Stimulated activated CD4-positive, alpha-beta T cell treated with anti-CD3 and anti-CD28 coated beads, Interleukin-4, amount 100 ng/mL, for 1 hour (primary cell): ENCODE measurements at places on chromosomes 5 and 9.

DNA sequence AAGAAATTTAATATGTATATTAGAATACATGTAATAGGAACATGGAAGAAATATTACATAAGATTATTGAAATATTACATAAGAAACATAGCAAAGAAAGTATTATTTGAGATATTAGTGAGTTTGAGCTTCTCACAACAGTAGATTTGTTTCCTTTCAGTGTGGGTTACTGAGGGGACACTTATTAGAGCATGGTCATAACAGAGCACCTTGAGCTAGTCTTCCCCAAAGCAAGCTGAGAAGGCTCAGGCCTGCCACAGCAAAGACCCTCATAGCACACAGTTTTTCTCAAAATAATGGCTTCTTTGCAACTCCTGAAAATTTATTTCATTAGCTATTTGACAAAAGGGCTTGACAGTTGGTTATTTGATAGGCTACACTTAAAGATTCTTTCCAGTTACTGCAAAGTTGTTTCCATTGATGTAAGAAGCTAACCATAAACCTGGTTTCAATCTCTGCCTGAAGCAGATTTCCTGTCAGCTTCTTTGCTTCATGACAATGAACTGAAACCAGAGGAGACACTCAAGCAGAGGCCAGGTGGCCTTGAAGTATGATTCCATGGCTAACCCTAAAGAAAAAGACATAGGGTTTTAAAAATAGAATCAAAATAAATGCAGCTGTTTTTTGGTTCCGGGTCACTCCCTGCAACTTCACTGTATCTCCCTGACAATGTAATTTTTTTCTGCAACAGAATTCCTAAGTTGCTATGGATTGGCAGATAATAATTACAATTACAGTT lies 68.6 kb downstream of the ERMP1 start:
- no peak for DNase-seq

DNA sequence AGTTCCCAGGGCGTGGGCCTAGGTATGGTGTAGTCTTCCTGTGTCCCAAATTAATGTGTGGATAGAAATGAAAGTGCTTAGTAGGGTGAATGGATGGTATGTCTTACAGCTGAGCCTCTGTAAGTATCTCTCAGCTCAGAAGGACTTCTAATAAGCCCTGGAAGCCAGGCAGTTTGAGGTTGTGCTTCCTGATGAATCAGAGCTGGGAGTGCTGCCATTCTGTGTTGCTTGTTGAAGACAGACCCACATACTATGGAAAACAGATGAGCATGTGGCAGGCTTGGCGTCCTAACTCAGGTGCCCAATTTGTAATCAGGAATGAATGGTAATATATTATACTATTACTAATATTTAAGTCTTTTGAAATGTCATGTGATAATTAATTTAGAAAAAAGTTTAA lies 69.8 kb downstream of the CMYA5 start:
- DNase-seq: no peak

GRCh38 chr5:82551192-82551591 lies 273.0 kb upstream of the RPS23 start:
- DNase-seq: no peak

GRCh38 chr5:82862711-82863110 lies 214.5 kb downstream of the TMEM167A start:
- DNase-seq: no peak

DNA sequence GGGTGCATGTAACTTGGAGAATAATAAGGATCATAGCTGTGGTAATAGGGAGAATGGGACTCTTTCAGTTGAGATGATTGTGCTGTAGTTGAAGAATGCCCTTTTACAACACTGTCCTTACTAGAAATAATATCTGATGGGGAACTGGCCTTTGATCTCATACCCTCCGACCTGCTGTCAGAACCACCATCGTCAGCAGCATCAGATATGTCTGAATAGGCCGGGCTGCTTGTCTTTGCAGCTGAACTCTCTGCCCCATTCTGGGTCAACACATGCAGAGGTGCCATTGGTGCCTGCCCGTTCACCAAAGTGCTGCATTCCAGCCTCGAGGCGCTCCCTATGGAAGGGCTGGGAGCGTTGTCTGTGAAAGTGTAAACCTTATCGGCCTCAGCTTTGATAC lies 99.1 kb downstream of the ZNF608 start:
- DNase-seq: no peak
